ENCODE measurements at places on chromosomes 11 and 22. TPM values are rescaled to one million over a fixed set of nuclear protein-coding genes. Genes with fewer than 3 reads are reported as not detected.

TAGLN gene
- polyA plus RNA-seq, result 82.1 TPM

GRCh38 chr11:44221456-44221855 is 88.5 kb downstream of the ALX4 start:
- no peak for DNase-seq

SLC5A12 gene
- polyA plus RNA-seq, result 0.15 TPM

KRTAP5-11 gene
- polyA plus RNA-seq, result 0.37 TPM

CCDC85B gene
- 15.4 TPM for polyA plus RNA-seq

DNA sequence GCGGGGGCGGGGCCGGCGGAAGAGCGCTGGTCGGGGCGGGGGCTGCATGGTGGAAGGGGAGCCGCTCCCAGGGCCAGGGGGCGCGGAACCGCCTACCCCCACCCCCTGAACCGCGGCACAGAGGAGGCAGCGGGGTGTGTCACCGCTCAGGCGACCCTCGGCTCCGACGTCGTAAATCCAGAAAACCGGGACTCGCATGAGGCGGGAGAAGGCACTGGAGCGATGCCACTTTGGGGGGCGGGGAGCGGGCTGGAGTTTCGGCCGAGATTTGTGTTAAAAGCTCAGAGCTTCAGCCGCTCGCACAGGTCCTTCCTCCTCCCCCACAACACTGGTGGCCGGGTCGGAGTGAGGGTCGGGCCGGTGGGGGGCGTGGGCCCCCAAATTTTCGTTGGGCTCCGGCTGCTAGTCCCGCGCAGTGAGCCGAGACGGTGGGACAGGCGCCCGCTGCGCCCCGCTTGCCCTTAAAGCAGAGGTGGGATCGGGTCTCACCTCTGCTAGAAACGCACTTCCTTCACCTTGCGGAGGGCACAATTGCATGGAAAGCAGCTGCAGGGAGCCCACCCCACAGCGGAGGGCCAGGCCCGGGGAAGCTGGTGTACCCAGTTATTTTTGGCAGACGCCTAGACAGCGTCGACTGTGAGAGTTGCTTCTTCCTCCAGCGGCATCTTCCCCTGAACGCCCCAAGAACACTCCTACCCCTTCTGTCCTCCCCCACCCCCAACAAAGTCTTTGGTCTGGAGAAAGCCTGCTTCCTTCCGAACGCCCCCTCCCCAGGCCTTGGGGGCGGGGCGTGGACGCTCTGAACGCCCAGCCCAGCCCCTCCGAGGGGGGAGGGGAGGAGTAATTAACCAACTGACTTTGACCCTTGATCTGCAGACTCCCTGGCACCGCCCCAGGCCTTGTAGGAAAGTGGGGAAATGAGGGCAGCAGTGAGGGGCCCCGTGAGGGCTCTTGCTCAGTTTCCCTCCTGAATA is 1.1 kb downstream of the OVOL1 start:
- DNase-seq, result no peak

OR51I1 gene
- not detected for polyA plus RNA-seq

SMC1B gene
- 0.24 TPM for polyA plus RNA-seq

DNA sequence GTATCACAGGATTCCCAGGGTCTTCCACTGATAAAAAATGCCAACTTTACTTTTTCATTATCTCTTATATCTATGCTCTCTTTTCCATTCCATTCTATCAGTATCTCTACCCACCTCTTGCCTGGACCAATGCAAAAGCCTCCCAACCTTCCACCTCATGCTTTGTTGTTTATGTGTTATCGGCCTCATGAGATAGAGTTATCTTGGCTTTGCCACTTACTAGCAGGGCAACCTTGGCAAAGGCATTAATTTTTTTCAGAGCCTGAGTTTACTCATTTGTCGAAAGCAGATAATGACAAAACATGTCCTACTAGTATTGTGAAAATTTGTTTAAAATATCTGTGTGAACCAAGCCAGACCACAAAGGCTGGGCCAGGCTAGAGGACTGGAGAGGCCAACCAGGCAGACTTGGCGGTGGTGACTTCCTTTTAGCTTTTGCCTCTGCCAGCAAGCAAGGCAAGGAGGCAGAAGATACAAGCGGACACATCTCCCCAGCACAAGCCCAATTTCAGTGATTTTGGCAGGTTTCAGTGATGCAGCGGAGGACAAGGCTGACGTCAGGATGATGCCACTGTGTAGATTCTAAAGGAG is 106.9 kb downstream of the ADAMTS15 start:
- DNase-seq, result no peak

UBE2L3 gene
- 46.4 TPM for polyA plus RNA-seq

GRCh38 chr22:48938741-48939140 is 888.9 kb downstream of the BRD1 start:
- no peak for DNase-seq

GRCh38 chr22:31222736-31223135 is 10.6 kb downstream of the LIMK2 start:
- no peak for DNase-seq

DEAF1 gene
- 32.9 TPM for polyA plus RNA-seq

AQP11 gene
- polyA plus RNA-seq, result 2.2 TPM

- no peak for DNase-seq
Measured at GRCh38 chr11:77589181-77589520, 602 bp upstream of the AQP11 start.

GRCh38 chr11:15673408-15673831 is 558.7 kb downstream of the INSC start:
- DNase-seq, result no peak

Data from right lung (tissue), 10 donors.